IMR-90 (cell line): ENCODE measurements at places on chromosomes 1 and 21. TPM values are rescaled to one million over a fixed set of nuclear protein-coding genes. Genes with fewer than 3 reads are reported as not detected.

- no peak overlapping the region for H3K4me3 ChIP-seq
- H3K4me1 ChIP-seq: peaks cover 4% of the 10 kb centered on the region
- no peaks in the 10 kb centered on the region for H3K27me3 ChIP-seq
- no peak for DNase-seq
Observed at GRCh38 chr1:246773213-246773641, 49.0 kb downstream of the SCCPDH start.

The CCDC30 gene
- total RNA-seq: under 0.01 and 0.18 TPM in 2 replicates

The ADORA1 gene
- under 0.01 and 0.36 TPM in 2 replicates for total RNA-seq

The FTCD gene
- not detected in 2 replicates for total RNA-seq

DNA sequence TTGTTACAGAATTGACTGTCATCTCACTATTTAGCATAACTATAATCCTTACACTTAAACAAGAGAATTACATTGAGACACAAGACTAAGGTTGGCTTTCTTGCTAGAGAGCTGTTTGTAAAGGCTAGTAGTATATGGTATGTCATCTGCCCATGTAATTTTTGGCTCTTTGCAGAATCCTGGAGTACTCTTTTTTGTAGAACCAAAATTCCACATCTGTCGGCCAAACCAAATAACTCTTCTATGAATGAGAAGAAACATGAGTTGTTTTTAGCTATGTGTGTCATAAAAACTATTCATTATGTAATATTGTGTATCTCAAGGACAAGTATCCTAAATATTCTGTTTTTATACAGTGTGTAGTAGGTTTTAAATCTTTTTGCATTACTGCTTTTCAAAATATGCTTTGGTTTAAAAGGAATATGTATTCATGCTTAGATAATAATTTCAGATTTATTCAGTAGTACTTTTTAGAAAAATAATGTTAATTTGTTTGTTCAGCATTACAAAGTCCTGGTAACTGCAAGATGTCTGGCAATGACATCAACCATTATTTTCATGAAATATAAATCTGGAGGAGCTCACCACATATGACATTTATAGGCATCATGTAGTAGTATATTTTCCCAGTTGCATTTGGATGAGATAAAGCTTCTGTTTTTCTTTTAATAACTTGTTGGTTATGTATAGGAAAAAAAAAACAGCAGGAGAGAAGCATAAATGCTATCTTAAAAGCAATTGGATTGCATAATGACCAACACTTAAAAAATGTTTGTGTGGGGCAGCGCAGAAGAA is 159.8 kb downstream of the HS2ST1 start:
- no peak overlapping the region for H3K4me3 ChIP-seq
- H3K27ac ChIP-seq: no peak overlapping the region
- H3K4me1 ChIP-seq: no peaks in the 10 kb centered on the region
- H3K36me3 ChIP-seq: no peaks in the 10 kb centered on the region
- no peaks in the 10 kb centered on the region for H3K27me3 ChIP-seq

The LCE2A gene
- not detected in 2 replicates for total RNA-seq

DNA sequence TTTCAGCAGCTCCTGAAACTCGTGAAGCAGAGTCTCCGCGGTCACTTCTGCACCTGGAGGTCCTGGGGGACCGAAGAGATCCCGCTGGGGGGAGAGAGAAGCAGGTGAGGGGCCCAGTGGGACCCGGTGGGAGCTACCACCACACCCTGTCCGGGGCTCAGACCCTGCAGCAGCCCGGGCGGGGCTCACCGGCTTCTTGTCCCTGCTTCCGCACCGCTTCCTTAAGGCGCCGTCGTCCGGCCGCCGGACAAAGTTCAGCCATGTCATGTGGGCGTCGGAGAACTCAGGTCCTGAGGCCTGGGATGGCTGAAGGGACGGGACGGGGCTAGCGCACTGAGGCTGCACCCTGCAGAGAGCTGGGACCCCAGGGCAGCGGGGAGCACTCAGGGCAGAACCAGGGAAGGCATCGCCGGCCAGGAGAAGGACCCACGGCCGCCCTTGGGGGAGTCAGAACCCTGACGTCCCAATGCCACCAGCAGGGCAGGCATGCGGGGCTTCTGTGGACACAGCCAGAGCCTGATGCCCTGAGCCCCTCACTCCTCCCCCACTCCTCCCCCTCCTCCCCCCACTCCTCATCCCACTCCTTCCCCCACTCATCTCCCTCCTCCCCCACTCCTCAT is 2.2 kb downstream of the C1QTNF12 start:
- H3K4me3 ChIP-seq: no peak overlapping the region
- H3K27me3 ChIP-seq: no peaks in the 10 kb centered on the region
- no peak for DNase-seq
- peaks cover 2% of the 10 kb centered on the region; the same call in 1 of the 2 replicates for H3K36me3 ChIP-seq
- H3K4me1 ChIP-seq: peaks cover 8% of the 10 kb centered on the region

The CHI3L1 gene
- total RNA-seq: 0.28 TPM in 1 of 2 replicates, not detected in the other

GRCh38 chr1:38115682-38116202 is 69.1 kb upstream of the POU3F1 start:
- H3K27ac ChIP-seq: no peak overlapping the region
- H3K27me3 ChIP-seq: peaks cover 4% of the 10 kb centered on the region; the same call in 1 of the 2 replicates
- no peaks in the 10 kb centered on the region for H3K36me3 ChIP-seq
- DNase-seq: no peak
- H3K4me3 ChIP-seq: no peak overlapping the region
- H3K4me1 ChIP-seq: no peaks in the 10 kb centered on the region

DNA sequence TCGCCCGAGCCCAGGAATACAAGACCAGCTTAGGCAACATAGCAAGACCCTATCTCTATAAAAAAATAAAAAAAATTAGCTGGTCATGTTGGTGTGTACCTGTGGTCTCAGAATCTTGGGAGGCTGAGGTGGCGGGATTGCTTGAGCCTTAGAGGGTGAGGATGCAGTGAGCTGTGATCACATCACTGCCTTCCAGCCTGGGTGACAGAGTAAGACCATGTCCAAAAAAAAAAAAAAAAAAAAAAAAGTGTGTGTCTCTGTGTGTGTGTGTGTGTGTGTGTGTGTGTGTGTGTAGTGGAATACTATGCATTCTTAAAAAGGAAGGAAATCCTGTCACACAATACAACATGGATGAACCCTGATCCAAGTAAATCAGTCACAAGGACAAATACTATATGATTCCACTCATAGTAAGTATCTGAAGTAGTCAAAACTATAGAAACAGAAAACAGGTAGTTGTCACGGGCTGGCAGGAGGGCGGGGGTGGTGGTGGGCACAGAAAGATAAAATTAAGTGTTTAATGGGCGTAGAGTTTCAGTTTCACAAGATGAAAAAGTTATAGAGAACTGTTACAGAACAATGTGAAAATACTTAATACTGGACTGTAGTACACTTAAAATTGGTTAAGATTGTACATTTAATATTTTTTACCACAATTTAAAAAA is 47.8 kb downstream of the SELENOF start:
- H3K36me3 ChIP-seq: peaks cover 2% of the 10 kb centered on the region; the same call in 1 of the 2 replicates
- DNase-seq: no peak
- H3K4me3 ChIP-seq: no peak overlapping the region
- H3K4me1 ChIP-seq: peaks cover 3% of the 10 kb centered on the region
- no peak overlapping the region for H3K27ac ChIP-seq
- no peaks in the 10 kb centered on the region for H3K27me3 ChIP-seq

- no peaks in the 10 kb centered on the region for H3K36me3 ChIP-seq
- no peak overlapping the region for H3K4me3 ChIP-seq
- H3K27me3 ChIP-seq: peaks cover 37% of the 10 kb centered on the region
Observed at GRCh38 chr21:42777757-42778344, 101.5 kb downstream of the WDR4 start.
